Activated T-cell treated with anti-CD3 and anti-CD28 coated beads, Interleukin-2, amount 50 U/mL, for 72 hours (primary cell): ENCODE measurements at places on chromosomes 11 and 22.

- no peak for DNase-seq
Observed at GRCh38 chr11:35553831-35554230, 28.4 kb upstream of the PAMR1 start.

- no peak for DNase-seq
Observed at GRCh38 chr11:119342362-119343130, 1.9 kb upstream of the C1QTNF5 start.

DNA sequence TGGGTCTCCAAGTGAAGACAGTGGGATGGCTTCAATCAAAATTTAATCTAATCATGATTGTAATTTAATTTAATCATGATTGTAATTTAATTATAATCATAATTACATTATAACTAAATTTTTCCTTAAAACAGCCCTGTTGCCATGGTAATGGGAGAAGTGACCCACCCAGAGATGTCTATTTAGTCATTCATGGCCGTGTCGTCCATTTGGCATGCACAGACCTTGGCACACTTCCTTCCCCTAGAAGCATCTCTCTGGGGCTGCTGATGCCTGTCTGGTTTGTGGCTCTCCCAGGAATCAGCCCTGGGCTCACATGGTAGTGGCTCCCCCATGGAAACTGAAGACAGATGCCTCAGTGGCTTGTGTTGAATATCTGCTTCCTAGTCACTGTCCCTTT lies 27.0 kb downstream of the P4HA3 start:
- DNase-seq: no peak

GRCh38 chr11:8192016-8192895 lies 23.4 kb upstream of the RIC3 start:
- DNase-seq: peak; percentile 46

DNA sequence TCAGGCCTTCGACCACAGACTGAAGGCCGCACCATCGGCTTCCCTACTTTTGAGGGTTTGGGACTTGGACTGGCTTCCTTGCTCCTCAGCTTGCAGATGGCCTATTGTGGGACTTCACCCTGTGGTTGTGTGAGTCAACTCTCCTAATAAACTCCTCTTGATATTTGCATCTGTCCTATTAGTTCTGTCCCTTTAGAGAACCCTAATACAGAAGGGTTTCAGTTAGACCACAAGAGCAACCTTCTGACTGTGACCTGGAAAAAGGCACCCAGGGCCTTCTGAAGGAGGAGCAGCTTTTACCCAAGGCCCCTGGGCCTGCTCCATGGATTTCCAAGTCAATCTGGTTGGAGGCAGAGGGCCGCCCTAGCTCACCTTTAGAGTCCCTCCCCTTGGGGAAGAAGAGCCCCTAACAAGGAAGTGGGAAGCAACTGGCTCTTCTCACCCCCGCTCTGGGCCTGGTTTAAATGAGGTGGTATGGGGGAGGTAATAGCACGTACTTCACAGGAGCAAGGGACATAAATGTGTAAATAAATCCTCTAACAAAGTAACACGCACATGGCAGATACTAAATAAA lies 11.2 kb upstream of the CHST1 start:
- DNase-seq: no peak

- no peak for DNase-seq
Observed at GRCh38 chr11:41056892-41057569, 402.4 kb downstream of the LRRC4C start.

- DNase-seq: peak; percentile 9
Observed at GRCh38 chr22:23632178-23632577, at the start of gene DRICH1. DRICH1 (minus strand) TSS chr22:23632321; CDS start chr22:23632023, 298 bp downstream.

DNA sequence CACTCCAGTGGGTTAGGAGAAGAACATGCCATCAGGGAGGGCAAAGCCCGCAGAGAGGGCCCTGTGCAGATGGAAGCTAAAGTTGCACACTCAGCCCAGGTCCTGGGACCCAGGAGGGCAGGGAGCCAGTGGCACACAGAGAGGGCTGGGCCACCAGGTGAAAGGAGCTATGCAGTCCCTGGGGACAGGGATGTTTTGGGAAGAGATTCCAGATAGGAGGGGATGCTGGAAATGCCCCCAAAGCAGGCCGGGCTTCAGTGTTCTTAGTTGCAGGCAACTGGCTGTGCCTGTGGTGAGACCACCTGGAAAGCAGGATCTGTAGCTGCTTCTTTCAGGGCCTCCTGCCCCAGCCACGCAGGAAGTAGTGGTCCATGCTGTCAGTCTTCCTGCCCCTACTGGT lies 19.6 kb downstream of the ANKK1 start:
- DNase-seq: no peak

GRCh38 chr11:85823816-85824215 lies 12.9 kb upstream of the SYTL2 start:
- DNase-seq: peak; percentile 71

- no peak for DNase-seq
Observed at GRCh38 chr11:117172724-117173421, 5.7 kb upstream of the SIDT2 start.

- DNase-seq: no peak
Observed at GRCh38 chr11:73652856-73653559, 6.6 kb downstream of the PLEKHB1 start.

GRCh38 chr11:132604431-132604830 lies 927.9 kb downstream of the OPCML start:
- no peak for DNase-seq

DNA sequence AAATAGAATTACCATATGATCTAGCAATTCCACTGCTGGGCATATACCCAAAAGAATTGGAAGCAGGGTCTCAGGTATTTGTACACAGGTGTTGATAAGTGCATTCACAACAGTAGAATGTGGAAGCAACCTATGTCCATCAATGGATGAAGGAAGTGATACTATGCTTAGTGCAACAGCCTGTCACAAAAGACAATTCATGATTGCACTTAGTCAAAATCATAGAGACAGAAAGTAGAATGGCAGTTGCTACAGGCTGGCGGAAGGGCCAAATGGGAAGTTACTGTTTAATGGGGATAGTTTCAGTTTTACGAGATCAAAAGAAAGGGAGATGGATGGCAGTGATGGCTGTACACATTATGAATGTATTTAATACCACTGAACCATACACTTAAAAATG lies 42.0 kb downstream of the SGSM3 start:
- DNase-seq: no peak

DNA sequence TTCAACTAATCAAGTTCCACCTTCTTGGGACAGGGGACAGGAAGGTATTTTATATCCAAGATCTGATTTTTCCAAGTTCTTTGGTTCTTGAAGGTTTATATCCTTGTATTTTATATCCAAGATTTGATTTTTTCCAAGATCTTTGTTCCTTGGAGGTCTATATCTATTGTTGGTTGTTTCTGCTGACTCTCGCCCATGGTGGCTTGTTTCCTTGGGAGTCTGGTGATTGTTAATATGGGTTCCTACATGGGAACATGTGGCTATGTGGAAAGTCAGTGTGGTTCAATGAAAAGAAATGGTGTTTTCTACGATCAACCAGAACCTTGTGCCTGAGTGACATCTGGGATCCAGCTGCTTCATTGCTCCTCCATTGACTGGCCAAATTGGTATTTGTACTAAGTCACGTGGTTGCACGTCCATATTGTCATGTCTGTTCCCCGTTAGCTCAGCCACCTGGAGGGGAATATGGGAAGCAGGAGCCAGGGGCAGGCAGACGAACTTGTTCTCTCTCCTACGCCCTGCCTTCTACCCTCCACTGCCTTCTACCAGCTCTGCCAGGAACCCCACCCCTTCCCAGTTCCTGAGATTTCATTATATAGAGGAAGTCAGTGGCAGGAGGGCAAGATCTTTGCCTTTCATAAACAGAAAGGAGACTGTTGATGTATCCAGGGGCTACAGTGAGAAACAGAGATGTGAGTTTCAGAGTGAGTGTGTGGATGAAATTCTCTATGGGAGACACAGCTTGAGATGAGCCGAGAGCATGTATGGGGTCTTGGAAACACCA lies 11.1 kb upstream of the CSF2RB start:
- no peak for DNase-seq

DNA sequence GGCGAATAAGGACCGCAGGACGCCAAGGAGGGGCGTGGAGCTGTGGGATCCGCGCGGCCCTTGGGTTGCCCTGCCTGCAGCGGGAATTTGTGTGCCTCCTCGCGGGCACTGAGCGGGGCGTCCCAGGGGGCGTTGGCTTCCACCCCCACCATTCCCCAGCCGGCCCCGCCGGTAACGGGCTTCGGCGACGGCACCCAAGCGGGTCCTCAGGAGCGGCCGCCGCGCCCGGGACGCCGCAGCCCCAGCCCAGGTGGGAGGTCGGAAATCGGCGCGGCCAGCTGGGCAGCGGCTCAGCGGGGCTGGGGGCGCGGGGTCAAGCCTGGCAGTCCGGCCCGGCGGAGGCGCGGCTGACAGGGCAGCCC lies 320 bp downstream of the CLTCL1 start:
- peak; percentile 38 for DNase-seq

DNA sequence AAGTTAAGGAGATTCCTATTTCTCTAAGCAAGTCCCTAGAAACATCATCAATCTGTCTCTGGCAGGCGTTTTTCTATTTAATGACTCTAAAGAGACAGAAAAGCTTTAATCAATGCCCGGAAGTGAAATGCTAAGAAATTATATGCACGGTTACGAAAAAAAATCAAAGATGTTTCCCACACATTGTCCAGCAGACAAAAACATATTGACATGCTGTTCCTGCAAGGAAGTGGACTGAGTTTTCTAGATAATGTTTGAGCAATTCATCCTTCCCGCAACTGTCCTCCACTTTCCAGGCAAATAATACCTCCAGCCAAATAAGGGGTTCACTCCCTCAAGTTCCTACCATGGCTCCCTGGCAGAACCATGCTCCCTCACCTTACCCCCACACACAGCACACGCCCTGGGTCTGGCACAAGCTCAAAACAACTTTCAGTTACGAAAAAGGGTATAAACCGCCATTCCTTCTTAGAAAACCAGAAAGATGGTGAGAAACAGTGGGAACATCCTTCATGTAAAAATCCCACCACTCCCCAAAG lies 29.6 kb downstream of the GALNT18 start:
- DNase-seq: no peak

GRCh38 chr11:116478669-116479668 lies 293.8 kb downstream of the BUD13 start:
- DNase-seq: no peak

- peak; percentile 81 for DNase-seq
Observed at GRCh38 chr11:115504276-115505158, at the start of gene CADM1. CADM1 (minus strand) TSS chr11:115504415.

- no peak for DNase-seq
Observed at GRCh38 chr22:44995105-44995514, 14.7 kb downstream of the PHF21B start.

DNA sequence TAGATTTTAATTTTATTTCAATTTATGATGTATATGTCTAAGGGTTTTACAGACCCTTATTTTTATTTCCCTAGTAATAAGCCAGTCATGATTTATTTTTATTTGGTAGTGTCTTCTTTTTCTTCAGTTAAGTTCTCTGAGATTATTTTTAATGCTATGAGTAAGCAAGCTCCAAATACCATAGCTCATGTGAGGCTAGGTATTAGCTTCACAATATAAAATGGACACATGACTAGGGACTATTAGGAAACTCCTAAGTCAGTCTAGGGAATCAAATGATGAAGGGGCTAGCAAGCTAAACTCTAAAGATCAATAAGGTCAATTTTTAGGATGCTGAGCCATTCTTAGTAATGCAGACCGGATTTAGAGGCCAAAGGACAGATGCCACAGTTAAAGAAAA lies 45.9 kb downstream of the CKAP5 start:
- DNase-seq: no peak

DNA sequence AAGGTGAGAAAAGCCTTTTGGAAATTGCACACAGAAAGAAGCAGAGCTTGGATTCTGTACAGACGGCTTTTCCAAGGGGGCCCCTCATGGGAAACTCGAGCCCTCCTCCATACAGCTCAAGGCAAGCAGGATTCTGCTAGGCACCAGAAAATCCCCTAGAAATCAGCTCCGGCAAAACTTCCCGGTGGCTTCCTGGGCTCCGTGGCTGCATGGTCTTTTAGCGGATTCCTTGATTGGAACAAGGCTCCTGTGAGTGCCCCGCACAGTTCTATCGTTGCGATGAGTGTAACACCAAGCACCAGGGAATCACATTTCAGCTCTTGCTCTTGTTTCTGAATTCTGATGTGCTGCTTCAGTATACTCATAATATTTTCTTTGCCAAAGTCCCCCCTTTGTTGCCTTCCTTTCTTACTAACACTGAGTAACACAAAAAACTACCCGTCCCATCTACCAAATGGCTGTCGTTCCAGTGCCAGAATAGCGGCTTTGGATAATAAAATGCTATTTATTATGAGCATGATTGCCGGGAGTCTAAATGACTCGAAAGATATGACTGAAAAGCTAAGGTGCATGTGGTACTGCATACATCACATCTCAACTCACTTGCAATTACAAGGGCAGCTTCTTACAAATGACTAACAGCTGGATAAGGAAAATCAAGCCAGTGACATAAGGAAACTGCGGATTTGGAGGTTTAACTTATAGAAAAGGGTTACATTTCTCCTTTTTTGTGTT lies 494.1 kb downstream of the DLG2 start:
- no peak for DNase-seq

DNA sequence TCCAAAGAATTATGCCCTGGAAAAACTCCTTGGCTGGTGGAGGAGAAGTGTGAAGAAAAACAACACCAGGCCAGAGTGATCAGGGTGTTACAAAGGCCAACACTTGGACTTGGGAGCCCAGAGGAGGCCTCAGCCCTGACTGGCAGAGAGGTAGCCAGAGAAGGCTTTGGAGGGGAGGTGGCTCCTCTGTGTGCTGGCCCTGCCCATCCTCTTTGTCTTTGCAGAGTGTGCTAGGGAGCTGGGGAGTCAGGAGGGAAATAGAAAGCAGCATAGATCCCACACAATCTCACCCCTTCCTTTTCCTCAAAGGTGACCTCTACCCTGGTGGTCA lies 12.0 kb upstream of the P2RY6 start:
- no peak for DNase-seq

DNA sequence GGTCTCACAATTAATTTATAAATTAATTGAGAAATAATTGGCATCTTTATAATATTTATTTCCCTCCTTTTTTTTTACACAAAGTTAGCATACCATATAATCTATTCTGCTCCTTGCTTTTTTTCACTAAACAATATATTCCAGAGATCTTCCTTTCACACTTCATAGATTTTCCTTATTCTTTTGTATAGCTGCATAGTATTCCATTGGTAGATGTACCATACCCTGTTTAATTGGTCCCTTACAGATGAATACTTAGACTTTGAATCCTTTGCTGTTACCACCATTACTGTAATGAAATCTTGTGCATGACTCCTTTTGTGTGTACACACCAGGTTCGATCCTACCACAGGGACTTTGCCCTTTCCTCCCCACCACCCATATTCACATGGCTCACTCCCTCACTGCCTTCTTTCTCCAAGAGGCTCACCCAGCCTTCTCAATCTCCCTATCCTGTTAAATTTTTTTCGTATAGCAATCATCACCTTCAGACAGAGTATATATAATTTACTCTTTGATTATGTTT lies 48.9 kb downstream of the RBX1 start:
- no peak for DNase-seq
